CD4-positive, alpha-beta T cell (primary cell): ENCODE measurements at places on chromosomes 3 and 15.

DNA sequence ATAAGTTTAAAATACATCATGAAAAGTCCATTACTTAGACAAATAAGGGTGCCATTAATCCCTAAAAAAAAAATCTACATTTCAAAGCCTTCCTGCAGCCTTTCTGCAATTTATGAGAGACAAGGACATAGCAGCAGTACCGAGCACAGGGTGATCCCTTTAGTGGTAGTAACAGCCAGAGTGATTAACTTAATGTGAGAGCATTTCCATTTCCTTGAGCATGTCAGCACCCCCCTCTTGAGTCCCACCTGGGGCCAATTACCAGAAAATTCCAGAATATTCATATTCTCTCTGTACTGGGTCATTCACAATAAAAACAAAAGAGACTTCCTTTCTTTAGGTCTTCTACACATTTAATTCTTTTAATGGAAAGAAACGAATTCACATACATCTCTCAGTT is 546.9 kb upstream of the CCDC54 start:
- DNase-seq: no peak

- no peak for DNase-seq
Measured at GRCh38 chr3:168939651-168940238, 723.8 kb downstream of the MECOM start.

- DNase-seq: no peak
Measured at GRCh38 chr3:194540274-194540905, 53.6 kb upstream of the ATP13A3 start.

DNA sequence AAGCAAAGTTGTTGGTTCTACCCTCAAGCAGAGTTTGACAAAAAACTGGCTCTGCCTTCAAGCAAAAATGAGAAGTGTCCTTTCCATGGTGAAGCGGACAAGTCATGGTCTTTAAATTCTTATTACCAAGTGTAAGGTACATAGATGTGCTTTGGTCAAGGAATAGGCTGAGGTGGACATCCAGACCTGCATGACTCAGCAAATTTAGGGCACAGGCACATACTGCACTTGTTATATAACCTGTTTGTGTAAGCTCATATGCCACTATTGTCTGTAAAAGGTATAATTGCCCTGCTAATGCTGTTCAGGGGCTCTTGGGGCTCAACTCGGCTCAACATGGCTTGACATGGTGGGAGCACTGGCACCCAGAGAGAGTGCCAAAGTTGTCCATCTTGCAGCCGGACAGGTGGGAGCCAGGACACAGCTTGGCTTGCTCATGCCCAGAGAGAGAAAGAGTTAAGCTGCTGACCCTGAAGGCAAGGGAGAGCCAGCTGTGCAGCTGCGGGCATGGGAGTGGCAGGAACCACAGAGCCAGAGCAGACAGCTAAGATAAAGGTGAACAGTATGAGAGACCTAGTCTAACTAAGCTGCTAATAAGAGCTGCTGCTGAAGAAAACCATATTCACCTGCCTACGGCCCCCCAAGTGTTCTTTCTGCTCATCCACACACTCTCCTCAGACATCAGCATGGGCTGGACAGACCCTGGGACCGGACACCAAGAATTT is 17.7 kb downstream of the MCCC1 start:
- DNase-seq: no peak

- DNase-seq: no peak
Measured at GRCh38 chr15:86199467-86200145, 119.9 kb downstream of the AGBL1 start.

DNA sequence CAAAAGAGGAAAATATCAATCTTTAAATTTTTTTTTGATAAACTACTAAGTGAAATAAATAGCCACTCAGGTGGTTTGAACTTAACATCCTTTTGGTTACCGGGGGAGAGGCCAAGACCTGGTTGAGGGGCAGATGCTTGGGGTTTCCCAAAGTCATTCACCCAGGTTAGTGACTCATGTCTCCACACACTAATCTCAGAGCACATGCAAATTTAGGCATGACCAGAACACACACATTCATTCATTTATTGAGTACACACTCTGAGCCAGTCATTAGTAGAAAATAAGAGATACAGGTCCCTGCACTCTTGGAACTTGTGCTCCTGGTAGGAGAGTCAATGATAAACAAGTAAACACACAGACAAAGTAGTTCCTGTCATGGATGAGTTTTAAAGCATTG is 7.3 kb downstream of the ILDR1 start:
- no peak for DNase-seq

- no peak for DNase-seq
Measured at GRCh38 chr3:14943042-14943441, 4.3 kb upstream of the NR2C2 start.

DNA sequence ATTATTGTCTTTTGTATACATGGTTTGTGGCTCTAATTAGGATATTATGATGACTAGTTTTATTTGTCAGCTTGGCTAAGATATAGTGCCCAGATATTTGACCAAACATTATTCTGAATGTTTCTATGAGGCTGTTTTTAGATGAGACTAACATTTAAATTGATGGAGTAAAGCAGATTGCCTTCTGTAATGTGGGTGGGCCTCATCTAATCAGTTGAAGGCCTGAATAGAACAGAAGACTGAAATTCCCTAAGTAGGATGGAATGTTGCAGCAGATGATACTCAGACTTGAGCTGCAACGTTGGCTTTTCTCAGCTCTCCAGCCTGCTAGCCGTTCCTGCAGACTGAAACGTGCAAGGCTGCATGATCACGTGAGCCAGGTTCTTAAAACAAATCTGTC is 546.5 kb downstream of the EDEM1 start:
- DNase-seq: no peak
